ENCODE measurements at places on chromosomes 3 and 15.
A peak's percentile ranks its signal among the peaks of the same experiment; 100 is the strongest.

- no peak for DNase-seq
Observed at GRCh38 chr15:88108991-88109390, 147.5 kb downstream of the NTRK3 start.

- peak; percentile 14 for DNase-seq
Observed at GRCh38 chr3:156448300-156448699, 106.6 kb downstream of the SSR3 start.

- no peak for DNase-seq
Observed at GRCh38 chr15:79403501-79403900, 28.6 kb upstream of the MINAR1 start.

DNA sequence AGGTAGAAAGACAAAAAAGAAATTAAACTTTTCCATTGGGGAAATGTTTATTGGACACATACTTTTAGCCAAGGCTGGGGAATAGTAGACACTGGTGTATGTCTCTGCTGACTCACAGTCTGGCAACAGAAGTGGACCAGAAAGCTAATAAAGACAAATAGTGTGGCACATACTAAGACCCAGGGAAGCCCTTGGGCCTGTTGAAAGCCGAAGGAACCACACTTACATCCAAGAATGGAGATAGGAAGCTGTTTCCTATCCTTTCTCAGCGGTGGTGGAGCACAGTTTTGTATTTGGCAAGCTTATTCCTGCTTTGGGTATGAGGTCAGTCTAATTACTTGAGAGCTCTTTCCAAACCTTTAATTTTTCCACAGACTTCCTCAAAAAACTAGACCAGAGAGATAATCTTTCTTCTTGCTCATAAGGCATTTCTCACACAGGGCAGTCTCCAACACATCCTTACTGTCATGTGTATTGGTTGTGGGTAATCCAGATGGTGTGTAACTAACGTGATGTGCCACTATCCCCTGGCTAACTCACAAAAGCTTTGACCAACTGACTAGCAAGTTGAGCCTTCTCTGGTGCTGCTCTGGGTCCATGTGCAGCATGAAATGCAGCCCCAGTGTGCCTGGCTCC lies 279.1 kb upstream of the IGF1R start:
- no peak for DNase-seq

- DNase-seq = no peak
Observed at GRCh38 chr15:69610277-69610676, 157.7 kb downstream of the RPLP1 start.

GRCh38 chr3:12974819-12975218 lies 98.4 kb downstream of the IQSEC1 start:
- no peak for DNase-seq

GRCh38 chr3:41026394-41027177 lies 172.7 kb upstream of the CTNNB1 start:
- no peak for DNase-seq

DNA sequence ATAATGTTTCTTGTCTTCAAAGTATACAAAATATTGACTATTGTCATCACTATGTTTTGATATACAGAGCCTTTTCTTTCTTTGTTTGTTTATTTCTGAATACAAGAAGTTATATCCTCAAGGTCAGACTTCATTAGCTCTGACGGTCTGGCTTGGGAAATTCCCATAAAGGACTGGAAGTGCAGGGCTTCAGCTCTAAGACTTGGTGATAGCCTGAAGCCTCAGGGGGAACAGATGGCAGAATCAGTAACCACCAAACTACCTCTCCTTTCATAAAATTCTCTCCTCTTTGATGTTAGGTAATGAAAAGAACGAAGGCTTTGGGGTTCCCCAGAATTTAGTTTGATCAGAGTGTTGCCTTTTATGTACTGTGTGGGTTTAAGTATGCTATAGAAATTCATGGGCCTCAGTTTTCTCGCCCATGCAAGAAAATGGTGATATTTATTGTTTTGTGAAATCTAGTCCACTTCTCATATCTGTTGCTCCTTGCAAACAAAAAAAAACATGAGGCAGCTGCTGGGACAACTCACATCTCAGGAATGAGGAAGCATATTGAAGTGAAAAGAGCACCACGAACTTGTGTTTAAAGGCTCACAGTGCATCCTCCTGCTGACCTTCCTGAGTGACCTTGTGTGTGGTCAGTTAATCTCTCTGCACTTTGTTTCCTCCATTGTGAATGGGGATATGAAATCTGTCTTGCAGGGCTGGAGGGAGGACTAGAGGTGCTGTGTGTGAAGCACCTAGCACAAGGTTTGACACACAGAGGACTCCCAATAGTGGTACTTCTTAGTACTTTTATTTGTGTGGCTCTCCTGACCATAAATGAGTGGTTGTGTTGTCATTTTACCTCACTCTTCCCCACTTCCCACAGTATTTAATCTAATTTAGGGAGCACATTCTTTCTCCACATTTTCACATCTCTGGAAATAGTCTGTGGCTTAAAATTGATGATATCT lies 569.8 kb upstream of the IL12A start:
- no peak for DNase-seq

GRCh38 chr15:52733088-52733487 lies 53.9 kb upstream of the ATOSA start:
- no peak for DNase-seq

GRCh38 chr3:189605717-189606116 lies 25.5 kb upstream of the TP63 start:
- DNase-seq = no peak

- DNase-seq = no peak
Observed at GRCh38 chr15:92682741-92683510, 27.4 kb upstream of the FAM174B start.

- no peak for DNase-seq
Observed at GRCh38 chr3:161766331-161766730, 269.7 kb downstream of the OTOL1 start.

DNA sequence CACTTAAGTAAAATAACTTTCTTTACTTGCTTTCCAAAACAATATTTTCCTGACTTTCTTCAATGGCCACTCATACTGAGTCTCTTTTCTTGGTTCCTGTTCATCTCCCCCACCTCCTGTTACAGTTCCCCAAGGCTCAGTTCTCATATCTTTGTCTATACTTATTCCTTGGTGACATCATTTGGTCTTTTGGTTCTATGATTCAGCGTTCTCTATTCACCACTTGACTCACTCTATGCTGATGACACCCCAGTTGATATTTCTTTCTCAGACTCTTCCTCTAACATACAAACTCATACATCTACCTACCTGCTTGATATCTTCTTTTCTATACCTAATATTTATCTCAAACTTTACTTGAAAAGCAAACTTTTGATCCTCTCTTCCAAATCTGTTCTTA lies 85.0 kb upstream of the P3H2 start:
- DNase-seq = no peak

DNA sequence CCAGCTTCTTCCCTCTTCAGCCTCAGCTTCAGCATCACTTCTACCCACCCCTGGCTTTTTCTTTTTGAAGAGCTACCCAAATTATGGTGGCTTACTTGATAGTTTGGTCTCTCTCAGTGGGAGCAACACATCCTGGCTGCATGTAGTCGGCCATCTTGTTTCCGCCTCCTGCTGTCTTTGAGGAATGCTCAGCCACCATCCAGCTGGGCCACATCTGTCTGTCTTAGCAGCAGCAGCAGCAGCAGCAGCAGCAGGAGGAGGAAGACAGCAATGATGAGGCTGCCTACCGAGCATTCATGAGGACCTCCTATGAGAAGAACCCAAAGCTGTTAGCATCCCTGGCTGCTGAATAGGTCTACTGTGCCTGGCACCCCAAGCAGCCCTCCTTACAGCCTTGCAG lies 19.7 kb downstream of the IL16 start:
- no peak for DNase-seq

DNA sequence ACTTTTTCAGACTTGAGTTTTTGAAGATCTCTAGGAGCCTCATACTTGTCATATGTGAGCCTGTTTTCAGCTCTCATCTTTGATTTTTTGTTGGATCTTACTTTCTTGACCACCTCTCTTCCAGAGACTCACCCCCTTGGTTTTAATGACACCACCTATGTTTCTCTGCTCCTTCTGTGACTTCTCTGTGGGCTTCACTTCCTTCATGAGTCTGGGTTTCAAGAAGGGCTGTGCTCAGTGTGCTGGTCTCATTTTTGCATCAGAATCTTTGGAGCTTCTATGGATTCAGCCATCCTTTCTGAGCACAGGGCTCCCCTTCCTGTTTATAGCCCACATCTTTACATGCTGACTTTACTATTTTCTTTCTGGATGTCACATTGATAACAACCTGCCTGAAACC lies 17.7 kb downstream of the PPM1L start:
- DNase-seq = no peak

DNA sequence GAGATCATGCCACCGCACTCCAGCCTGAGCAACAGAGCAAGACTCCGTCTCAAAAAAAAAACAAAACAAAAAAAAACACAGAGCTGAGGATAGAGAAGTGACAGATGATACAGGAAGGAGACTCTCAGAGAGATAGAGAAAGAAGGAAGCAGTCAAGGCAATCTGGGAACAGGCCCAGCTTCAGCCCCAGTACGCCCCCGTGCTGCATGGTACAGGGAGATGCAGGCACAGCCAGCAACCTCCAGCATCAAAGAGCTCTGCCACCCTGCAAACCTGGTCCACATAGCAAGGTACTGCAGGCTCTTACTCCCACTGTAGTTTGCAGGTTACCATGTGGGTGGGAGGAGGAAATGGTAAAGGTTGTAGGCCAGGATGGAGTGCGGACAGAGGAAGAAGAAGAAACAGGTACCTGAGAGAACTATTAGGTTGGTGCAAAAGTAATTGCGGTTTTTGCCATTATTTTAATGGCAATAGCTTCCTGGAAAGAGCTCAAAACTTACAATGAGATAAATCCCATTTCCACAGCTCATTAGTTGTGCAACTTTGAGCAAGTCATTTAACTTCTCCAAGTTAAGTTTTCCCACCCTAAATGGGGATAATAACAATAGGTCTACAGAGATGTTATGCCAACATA lies 253.0 kb downstream of the ARRDC4 start:
- no peak for DNase-seq

GRCh38 chr15:99566157-99566897 lies 543 bp downstream of the MEF2A start:
- DNase-seq = peak; percentile 34

DNA sequence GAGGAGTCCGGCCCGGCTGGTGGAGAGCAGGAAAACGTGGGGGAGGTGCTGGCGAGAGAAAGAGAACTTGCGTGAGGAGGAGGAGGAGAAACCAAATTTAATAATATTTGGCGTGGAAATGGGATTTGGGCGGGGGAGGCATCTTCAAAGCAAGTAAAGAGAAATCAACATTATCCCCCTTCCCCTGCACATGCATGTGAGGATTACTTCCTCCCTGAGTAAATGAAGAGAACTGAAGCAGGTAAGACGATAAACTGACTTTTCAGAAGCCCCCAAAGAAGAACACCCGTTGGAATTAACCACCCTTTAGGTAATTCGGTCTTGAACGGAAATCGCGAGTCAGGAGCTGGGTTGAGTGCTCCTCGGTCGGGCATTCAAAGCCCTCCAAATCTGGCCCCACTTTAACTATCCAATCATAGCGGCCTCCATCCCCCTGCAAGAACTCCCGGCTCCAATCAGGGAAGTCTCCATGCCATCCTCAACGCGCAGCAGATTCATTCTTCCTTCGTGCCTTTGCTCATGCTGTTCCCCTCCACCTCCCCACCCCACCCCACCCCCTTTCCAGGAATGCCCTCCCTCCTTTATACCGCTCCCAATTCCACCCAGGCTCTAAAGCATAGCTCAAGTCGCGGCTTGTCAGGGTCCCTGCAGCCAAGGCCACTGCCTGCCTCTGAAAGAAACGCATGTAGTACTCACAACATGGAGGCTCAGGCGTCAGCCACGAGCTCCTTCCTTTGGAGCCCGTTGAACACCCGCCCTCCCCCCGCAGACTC lies 545 bp upstream of the RFX7 start:
- peak; percentile 84 for DNase-seq

GRCh38 chr3:105369500-105370371 lies 3.0 kb downstream of the ALCAM start:
- peak; percentile 32 for DNase-seq

DNA sequence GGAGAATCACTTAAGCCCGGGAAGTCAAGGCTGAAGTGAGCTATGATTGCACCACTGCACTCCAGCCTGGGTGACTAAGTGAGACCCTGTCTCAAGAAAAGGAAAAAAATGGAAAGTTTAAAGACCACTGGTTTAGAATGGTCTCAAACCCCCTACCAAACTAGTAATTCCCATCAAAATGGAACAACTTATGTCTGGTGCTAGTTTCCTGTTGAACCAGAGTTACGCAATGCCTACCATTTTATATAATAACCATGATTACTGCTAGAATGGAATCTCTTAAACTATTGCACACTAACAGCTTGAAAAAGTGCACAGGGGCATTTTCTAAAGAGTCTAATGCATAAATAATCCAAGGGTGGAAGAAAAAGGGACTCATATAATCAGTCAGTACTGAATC lies 43.6 kb downstream of the DMXL2 start:
- DNase-seq = no peak

Data from DND-41 (cell line).